Left lung (tissue), 14 donors: ENCODE measurements at places on chromosomes 2 and 18. TPM values are rescaled to one million over a fixed set of nuclear protein-coding genes. Genes with fewer than 3 reads are reported as not detected.

CYBRD1 gene
- 87.5 TPM for total RNA-seq

C1QL2 gene
- total RNA-seq: not detected

CTIF gene
- total RNA-seq: 46.1 TPM

TSPYL6 gene
- not detected for total RNA-seq

CFAP53 gene
- total RNA-seq: 0.20 TPM

CD226 gene
- 4.6 TPM for total RNA-seq

CLEC4F gene
- total RNA-seq: 0.20 TPM

STEAP3 gene
- total RNA-seq: 43.8 TPM

KIF3C gene
- total RNA-seq: 5.4 TPM

- peak overlapping the region; percentile 79 for H3K27ac ChIP-seq
- peaks cover 51% of the 10 kb centered on the region for H3K27me3 ChIP-seq
- H3K36me3 ChIP-seq: no peaks in the 10 kb centered on the region
- H3K4me1 ChIP-seq: peaks cover 17% of the 10 kb centered on the region
- peak overlapping the region; percentile 47 for H3K4me3 ChIP-seq
These were observed 422 bp downstream of the OBSL1 start for GRCh38 chr2:219570924-219571310.

DNA sequence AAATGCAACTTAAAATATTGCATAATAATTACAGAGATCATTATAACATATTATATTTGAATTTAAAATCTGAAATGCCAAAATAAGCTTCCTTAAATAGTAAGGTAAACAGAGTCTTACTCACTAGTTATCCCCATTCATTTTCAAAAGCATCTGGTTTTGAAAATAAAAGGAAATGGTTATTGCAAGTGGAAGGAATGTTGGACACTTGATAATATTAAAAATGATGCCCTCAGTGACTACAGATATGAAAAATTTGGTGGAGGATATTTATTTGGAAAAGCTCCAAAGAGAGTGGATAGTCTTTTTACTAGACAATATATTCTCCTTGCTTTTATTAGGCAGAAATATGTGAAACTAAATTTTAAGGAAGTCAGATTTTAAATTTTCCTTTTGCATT lies 39.7 kb downstream of the CDH19 start:
- H3K4me3 ChIP-seq: no peak overlapping the region
- H3K27me3 ChIP-seq: no peaks in the 10 kb centered on the region
- H3K36me3 ChIP-seq: no peaks in the 10 kb centered on the region
- no peak for DNase-seq
- no peaks in the 10 kb centered on the region for H3K4me1 ChIP-seq

GRCh38 chr18:22604390-22604985 lies 186.8 kb upstream of the CTAGE1 start:
- H3K27me3 ChIP-seq: no peaks in the 10 kb centered on the region
- DNase-seq: peak; percentile 49
- no peaks in the 10 kb centered on the region for H3K36me3 ChIP-seq
- no peak overlapping the region for H3K4me3 ChIP-seq
- H3K4me1 ChIP-seq: no peaks in the 10 kb centered on the region

DNA sequence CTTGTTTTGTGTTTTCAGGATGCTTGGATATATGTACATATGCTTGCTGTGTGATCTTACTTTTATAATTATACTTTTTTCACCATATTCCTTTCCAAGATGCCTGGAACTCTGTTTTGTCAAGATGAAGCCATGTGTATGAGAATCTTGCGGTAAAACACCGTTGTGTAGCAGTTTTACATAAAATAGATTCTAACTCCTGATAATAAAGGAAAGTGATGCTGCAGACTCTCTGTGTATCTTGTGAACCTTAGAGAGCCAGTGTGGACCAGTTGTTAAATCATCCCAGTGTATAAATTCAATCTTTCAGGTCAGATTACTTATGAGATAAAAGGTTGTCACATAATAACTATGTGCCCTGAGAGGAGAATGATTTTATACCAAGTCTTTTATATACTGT lies 12.5 kb upstream of the ITGA4 start:
- no peaks in the 10 kb centered on the region for H3K36me3 ChIP-seq
- DNase-seq: no peak
- H3K27ac ChIP-seq: no peak overlapping the region
- H3K4me3 ChIP-seq: no peak overlapping the region

DNA sequence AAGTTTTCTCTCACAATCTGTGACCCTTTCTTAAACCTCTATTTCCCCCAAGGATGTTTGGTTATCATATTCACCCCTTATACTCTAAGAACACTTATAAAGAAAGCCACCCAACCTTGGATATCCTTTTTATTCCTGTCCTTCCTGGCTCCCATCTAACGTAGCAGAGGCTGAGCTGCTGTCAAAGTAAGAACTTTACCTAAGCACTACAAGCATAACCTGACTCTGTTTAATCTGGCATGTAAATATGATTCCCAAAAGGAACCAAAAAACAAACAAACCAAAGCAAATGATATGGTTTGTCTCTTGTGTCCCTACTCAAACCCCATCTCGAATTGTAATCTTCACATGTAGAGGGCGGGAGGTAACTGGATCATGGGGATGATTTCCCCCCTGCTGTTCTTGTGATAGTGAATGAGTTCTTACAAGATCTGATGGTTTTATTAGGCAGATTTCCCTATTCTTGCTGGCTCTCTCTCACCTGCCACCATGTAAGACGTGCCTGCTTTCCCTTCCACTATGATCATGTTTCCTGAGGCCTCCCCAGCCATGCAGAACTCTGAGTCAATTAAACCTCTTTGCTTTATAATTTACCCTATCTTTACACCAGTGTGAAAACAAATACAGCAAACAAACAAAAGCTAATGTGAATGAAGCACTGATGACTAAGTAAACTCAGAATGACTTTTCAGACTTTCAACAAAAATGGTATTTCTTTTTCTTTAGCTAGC lies 72.7 kb upstream of the SPOPL start:
- no peaks in the 10 kb centered on the region for H3K27me3 ChIP-seq
- no peak for DNase-seq

GRCh38 chr2:176575237-176575744 lies 306.0 kb downstream of the MTX2 start:
- no peaks in the 10 kb centered on the region for H3K4me1 ChIP-seq
- DNase-seq: no peak
- H3K4me3 ChIP-seq: no peak overlapping the region
- no peak overlapping the region for H3K27ac ChIP-seq
- peaks cover 17% of the 10 kb centered on the region for H3K27me3 ChIP-seq

GRCh38 chr18:52991246-52991645 lies 651.2 kb downstream of the DCC start:
- H3K36me3 ChIP-seq: no peaks in the 10 kb centered on the region
- no peak overlapping the region for H3K27ac ChIP-seq
- H3K27me3 ChIP-seq: no peaks in the 10 kb centered on the region
- no peak overlapping the region for H3K4me3 ChIP-seq
- DNase-seq: no peak

DNA sequence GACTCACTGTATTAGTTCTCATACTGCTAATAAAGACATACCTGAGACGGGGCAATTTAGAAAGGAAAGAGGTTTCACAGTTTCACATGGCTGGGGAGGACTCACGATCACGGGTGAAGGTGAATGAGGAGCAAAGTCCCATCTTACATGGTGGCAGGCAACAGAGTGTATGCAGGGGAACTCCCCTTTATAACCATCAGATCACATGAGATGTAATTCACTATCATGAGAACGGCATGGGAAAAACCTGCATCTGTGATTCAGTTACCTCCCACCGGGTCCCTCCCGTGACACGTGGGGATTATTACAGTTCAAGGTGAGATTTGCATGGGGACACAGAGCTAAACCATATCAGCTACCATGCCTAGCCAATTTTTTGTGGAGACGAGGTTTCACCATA lies 168.2 kb downstream of the NEDD4L start:
- H3K36me3 ChIP-seq: no peaks in the 10 kb centered on the region
- H3K4me3 ChIP-seq: no peak overlapping the region
- H3K27me3 ChIP-seq: no peaks in the 10 kb centered on the region
- DNase-seq: no peak

DNA sequence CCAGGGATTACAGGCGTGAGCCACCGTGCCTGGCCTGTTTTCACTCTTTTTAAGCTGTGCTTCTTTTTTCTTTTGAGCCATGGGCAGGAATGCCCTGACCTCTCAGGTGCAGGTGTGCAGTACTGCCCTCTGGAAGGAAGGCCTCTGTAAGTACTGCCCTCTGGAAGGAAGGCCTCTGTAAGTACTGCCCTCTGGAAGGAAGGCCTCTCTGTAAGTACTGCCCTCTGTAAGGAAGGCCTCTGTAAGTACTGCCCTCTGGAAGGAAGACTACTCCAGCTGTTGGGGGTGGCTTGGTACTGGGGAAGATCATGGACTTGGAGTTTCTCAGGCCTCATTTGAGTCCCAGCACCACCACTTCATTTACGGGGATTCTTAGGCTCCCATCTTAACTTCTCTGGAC lies 248.5 kb upstream of the ID2 start:
- DNase-seq: no peak
- no peaks in the 10 kb centered on the region for H3K27me3 ChIP-seq
- H3K27ac ChIP-seq: no peak overlapping the region

- no peaks in the 10 kb centered on the region for H3K27me3 ChIP-seq
- H3K4me3 ChIP-seq: no peak overlapping the region
- DNase-seq: no peak
These were observed 380.7 kb downstream of the MBD2 start for GRCh38 chr18:53843763-53844162.

DNA sequence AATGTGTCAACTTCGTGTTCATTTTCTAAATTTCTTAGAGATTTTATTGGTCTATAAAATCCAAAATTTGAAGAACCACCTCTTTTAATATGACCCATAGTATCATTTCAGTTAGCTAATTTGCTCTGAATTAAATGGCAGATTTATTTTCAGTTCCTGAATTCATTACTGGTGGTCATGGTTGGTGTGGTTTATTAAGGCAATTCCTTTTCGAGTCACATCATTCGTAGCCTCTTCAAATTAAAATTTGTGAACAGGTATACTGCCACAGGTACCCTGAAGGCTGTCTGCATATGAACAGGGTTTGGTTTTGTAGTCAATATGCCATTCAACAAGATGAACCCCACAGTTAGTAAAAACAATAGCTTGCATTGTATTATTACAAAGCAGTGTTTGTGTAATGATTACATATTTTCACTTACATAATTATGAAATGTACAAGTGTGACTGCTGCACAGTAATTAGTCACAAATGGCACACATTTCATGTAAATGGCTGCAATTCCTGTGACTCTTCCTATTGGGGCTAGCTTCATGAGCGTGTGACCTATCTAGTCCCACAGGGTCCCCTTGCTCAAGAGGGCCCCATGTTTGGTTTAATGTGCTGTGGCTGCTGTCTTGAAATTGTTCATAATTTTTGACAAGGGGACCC lies 48.9 kb downstream of the CDC42EP3 start:
- no peak overlapping the region for H3K4me3 ChIP-seq
- H3K36me3 ChIP-seq: no peaks in the 10 kb centered on the region
- no peak overlapping the region for H3K27ac ChIP-seq

DNA sequence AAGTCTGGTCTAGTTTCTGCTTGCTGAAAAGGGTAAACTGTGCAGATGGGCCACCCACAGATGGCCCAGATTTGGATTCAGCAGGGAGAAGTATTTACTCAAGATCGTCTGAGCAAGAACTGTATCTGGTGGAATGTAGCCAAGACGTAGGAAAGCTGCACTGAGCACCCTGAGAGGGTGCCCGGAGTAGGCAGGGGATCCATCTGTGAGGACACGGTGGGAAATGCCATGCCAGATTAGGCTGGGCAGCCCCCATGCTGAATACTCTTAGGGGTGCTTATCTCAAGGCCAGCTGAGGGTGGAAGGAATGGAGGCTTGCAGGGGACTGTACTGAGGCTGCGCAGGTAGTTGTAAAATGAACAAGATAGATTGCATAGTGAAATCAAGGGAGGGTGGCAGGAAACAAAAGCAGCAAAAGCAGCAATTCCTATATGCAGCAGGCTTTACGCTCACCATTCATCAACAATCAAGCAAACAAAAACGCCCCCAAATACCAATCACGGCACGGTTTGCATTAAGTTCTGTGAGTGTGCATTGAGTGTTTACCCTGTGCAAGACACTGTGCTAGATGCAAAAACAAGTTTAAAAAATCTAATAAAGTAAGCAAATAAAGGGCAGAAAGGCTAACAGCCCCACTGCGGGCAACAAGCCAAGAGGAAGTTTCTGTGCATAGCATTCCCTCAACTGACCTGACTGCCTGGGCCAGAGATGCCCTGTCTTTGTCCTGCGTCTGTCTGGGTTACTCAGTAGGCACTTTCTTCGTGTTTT lies 32.2 kb upstream of the LPIN2 start:
- peaks cover 13% of the 10 kb centered on the region for H3K4me1 ChIP-seq
- peak; percentile 76 for DNase-seq
- H3K27ac ChIP-seq: peak overlapping the region; percentile 59
